Esophagus muscularis mucosa (tissue), 4 donors: ENCODE measurements at places on chromosomes 11 and 22. TPM values are rescaled to one million over a fixed set of nuclear protein-coding genes. Genes with fewer than 3 reads are reported as not detected.

- DNase-seq = no peak
These were observed 941.8 kb downstream of the BRD1 start for GRCh38 chr22:48885919-48886305.

HORMAD2 gene
- total RNA-seq = not detected

GRCh38 chr11:93326681-93327080, 3.9 kb upstream of the DEUP1 start:
- DNase-seq = no peak

GRCh38 chr11:122101625-122102291, 14.3 kb downstream of the BLID start:
- DNase-seq = no peak

SCN4B gene
- 4.8 TPM for total RNA-seq

FAR1 gene
- 29.3 TPM for total RNA-seq
